Type B pancreatic cell (in vitro differentiated cells): ENCODE measurements at places on chromosomes 16 and 17. TPM values are rescaled to one million over a fixed set of nuclear protein-coding genes. Genes with fewer than 3 reads are reported as not detected.
A peak's percentile ranks its signal among the peaks of the same experiment; 100 is the strongest.

DNA sequence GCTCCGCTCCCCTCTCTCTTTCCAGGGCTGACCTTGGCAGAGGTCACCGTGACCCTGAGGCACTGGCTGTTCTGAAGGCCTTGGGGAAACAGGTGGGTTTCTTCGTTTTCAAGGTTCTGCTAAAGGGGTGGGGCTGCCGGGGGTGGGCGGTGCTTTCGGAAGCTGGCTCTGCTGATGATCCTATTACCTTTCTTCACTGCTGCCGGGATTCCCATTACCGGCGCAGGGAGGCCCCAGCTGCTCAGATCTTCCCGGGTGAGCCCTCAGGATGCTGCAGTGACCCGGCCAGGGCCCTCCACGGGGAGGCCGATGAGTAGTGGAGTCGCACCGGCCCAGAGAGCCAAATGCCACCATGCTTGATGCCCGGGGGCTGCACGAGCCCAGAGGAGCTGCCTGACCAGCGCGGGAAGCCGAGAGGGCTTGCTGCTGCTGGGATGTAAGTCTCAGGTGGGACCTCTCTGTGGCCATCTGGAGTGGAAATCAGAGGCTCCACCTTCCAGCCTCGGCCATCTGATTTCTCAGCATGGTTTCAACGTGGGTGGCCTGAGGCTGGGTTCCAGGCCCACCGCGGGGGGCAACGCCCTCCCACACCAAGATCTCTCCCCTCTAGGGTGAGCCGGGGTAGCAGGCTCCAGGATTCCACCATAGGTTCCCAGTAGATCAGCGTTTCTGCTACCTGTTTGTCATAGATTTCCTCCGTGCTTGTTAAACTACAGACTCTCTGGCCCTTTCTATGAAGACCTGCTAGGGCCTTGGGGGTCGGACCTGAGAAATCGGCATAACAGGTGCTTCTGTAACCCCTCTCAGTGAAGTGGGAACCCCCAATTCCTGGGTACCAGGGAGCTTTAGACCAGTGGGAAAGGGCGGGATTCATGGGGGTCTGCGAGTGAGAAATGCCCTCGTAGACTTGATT is 21.6 kb upstream of the ADCY7 start:
- peaks cover 4% of the 10 kb centered on the region for H3K27me3 ChIP-seq
- H3K4me3 ChIP-seq = peak overlapping the region; percentile 83
- no peaks in the 10 kb centered on the region for H3K36me3 ChIP-seq
- no peak for DNase-seq
- peak overlapping the region; percentile 82 for H3K27ac ChIP-seq

GRCh38 chr17:38732376-38733281 is 2.5 kb downstream of the CISD3 start:
- no peak for DNase-seq
- H3K27me3 ChIP-seq = peaks cover 3% of the 10 kb centered on the region
- H3K4me3 ChIP-seq = peak overlapping the region; percentile 99

DNA sequence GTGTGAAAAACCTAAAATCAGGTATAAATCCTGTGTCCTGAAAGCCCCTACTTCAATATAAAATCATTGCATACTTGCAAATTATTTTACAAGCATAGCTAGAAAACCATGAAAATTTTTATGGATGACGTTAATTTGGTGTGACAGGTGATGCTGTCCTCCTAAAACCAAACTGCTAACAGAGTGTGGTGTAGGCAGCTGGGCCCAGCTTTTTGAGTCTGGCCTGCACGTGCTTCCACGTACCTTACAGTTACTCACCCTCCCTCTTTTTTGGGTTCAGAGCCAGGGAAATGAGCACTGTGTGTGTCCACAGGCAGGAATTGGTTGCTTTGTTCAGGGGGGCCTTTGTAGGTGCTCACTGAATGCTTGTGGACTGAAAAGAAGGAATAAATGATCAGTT is 36.4 kb downstream of the CLEC16A start:
- H3K27ac ChIP-seq = no peak overlapping the region
- H3K4me3 ChIP-seq = peak overlapping the region; percentile 14
- peaks cover 72% of the 10 kb centered on the region for H3K4me1 ChIP-seq
- H3K36me3 ChIP-seq = peaks cover 22% of the 10 kb centered on the region
- H3K27me3 ChIP-seq = no peaks in the 10 kb centered on the region

DNA sequence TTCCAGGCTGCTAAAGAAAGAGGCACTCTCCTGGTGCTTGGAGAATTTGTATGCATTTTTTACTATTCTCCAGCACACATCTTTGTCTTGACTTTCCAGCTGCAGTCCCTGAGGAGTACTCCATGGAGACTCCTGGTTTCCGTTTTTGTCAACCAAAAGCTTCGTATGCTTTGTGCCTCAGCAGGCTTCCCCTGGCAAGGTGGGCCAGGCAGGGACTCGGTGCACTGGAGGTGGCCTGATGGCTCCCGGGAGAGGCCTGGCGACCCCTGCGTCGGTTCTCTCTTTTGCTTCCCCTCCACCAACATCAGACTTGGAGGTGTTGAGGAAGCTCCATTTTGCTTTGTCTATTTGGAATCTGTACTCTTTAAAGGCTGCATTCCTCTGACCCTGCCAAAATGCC is 23.7 kb downstream of the CDK5R1 start:
- H3K4me3 ChIP-seq = no peak overlapping the region
- H3K4me1 ChIP-seq = peaks cover 6% of the 10 kb centered on the region
- H3K27me3 ChIP-seq = no peaks in the 10 kb centered on the region
- no peak overlapping the region for H3K27ac ChIP-seq
- DNase-seq = no peak

- peak overlapping the region; percentile 6 for H3K4me3 ChIP-seq
- peak overlapping the region; percentile 76 for H3K27ac ChIP-seq
- peaks cover 39% of the 10 kb centered on the region for H3K4me1 ChIP-seq
- H3K36me3 ChIP-seq = no peaks in the 10 kb centered on the region
These were observed 82.2 kb downstream of the SPECC1 start for GRCh38 chr17:20091174-20092029.

- no peaks in the 10 kb centered on the region for H3K27me3 ChIP-seq
- peaks cover 4% of the 10 kb centered on the region for H3K4me1 ChIP-seq
- H3K4me3 ChIP-seq = no peak overlapping the region
- DNase-seq = no peak
- H3K36me3 ChIP-seq = no peaks in the 10 kb centered on the region
These were observed 2.3 kb downstream of the TRPV3 start for GRCh38 chr17:3555189-3555796.

- H3K4me1 ChIP-seq = peaks cover 50% of the 10 kb centered on the region
- no peaks in the 10 kb centered on the region for H3K27me3 ChIP-seq
- H3K36me3 ChIP-seq = peaks cover 5% of the 10 kb centered on the region
- no peak for DNase-seq
- H3K4me3 ChIP-seq = no peak overlapping the region
These were observed 93.5 kb downstream of the NXN start for GRCh38 chr17:885971-886571.

DNA sequence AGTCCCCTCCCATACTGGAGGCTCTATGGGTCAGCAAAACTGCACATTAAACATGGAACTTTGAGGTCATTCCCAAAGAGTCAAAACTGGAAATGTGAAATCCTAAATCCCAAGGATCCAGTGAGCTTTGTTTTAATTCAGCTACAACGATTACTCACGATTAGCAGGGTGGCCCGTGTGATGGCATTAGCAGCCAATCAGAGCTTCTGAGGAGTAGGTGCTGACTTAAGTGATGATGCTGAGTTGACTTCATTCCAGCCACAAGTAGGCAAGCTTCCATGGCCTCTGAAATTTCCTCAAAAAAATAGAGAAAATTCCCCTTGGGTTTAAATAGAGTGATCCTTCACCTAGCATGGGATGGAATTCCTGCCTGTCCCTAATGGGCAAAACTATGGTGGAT is 28.1 kb upstream of the BEAN1 start:
- H3K36me3 ChIP-seq = no peaks in the 10 kb centered on the region
- no peaks in the 10 kb centered on the region for H3K27me3 ChIP-seq
- DNase-seq = peak; percentile 8
- H3K4me3 ChIP-seq = no peak overlapping the region

- H3K27me3 ChIP-seq = no peaks in the 10 kb centered on the region
- H3K4me1 ChIP-seq = peaks cover 23% of the 10 kb centered on the region
- H3K4me3 ChIP-seq = no peak overlapping the region
- no peak overlapping the region for H3K27ac ChIP-seq
- no peak for DNase-seq
- H3K36me3 ChIP-seq = no peaks in the 10 kb centered on the region
These were observed 32.1 kb downstream of the ABR start for GRCh38 chr17:1147664-1148063.

DNA sequence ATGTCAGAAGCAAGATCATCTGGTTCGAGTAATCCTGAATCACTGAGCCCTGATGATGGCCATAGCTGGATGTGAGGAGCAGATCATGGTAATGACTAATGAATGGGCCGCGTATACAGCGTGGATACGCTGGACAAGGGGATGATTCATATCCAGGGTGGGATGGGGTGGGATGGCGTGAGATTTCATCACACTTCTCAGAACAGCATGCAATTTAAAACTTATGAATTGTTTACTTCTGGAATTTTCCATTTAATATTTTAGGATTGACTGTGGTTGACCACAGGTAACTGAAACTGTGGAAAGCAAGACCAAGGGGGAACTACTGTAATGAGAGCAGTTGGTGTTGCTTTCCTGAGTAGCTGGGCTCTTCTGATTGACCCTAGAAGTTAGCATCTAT is 225.5 kb downstream of the STX8 start:
- no peak overlapping the region for H3K27ac ChIP-seq
- DNase-seq = no peak
- no peaks in the 10 kb centered on the region for H3K27me3 ChIP-seq
- H3K4me3 ChIP-seq = no peak overlapping the region
- peaks cover 4% of the 10 kb centered on the region for H3K36me3 ChIP-seq
- H3K4me1 ChIP-seq = no peaks in the 10 kb centered on the region

GRCh38 chr17:149897-150584 is 12.7 kb downstream of the SCGB1C2 start:
- no peak overlapping the region for H3K27ac ChIP-seq
- no peak overlapping the region for H3K4me3 ChIP-seq
- H3K27me3 ChIP-seq = no peaks in the 10 kb centered on the region
- peak; percentile 34 for DNase-seq
- no peaks in the 10 kb centered on the region for H3K36me3 ChIP-seq
- no peaks in the 10 kb centered on the region for H3K4me1 ChIP-seq

DNA sequence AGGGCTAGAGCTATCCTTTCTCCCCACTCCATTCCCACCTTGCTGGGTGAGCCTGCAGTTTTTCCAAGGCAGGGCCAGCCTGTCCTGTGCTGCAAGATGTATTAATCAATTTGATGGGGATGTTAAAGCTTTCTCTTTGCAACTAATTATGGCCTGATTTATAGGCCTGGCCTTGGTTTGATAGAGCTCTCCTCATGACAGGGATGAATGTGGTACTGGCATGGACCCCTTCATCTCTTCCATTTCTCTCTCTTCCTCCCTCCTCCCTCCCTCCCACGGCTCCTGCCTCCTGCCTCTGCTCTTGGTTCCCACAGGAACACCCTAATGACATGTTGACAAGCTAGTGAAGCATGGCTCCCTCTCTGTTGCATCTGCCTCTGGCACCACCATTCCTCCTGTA is 47.2 kb upstream of the SKAP1 start:
- peaks cover 14% of the 10 kb centered on the region for H3K27me3 ChIP-seq
- H3K27ac ChIP-seq = peak overlapping the region; percentile 61
- peak overlapping the region; percentile 64 for H3K4me3 ChIP-seq

- no peaks in the 10 kb centered on the region for H3K36me3 ChIP-seq
- no peak for DNase-seq
- peaks cover 12% of the 10 kb centered on the region for H3K27me3 ChIP-seq
- H3K27ac ChIP-seq = no peak overlapping the region
- H3K4me3 ChIP-seq = no peak overlapping the region
These were observed 831.0 kb upstream of the EEF2KMT start for GRCh38 chr16:5928476-5929065.

DNA sequence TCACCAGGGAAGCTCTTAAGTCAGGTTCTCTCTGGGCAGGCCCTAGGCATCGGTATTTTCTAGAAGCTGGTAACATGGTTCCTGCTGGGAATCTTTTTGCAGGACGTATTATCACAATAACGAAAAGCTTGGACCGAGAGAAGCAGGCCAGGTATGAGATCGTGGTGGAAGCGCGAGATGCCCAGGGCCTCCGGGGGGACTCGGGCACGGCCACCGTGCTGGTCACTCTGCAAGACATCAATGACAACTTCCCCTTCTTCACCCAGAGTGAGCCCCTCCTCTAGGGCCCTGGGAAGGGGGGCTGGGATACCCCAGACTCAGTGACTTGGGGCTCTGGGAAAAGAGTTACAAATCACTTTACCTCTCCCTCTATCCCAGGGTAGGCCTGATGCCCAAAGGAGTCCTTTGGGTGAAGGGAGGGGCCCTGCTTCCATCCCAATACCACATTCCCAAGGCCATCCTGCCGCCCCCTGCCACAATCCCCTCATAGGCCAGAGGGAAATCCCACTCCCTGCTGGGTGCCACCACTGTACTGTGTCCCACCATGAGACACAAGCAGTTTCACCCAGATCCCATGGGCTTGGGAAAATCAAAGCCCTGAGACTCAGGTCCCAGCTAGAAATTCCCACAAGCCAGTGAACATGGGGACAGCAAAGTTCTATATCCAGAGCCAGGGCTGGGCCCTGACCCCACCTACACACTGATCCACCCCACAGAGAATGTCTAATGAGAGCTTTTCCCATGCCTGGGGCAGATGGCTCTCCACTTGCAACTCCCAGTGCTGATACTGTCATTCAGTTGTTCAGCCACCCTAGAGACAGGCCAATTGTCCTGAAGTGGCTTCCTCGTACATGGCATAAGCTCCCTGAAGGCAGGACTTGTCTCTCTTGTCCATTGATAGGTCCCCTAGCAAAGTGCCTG is 23.0 kb downstream of the CDH5 start:
- DNase-seq = peak; percentile 54
- H3K4me3 ChIP-seq = no peak overlapping the region
- H3K36me3 ChIP-seq = no peaks in the 10 kb centered on the region
- H3K4me1 ChIP-seq = no peaks in the 10 kb centered on the region

DNA sequence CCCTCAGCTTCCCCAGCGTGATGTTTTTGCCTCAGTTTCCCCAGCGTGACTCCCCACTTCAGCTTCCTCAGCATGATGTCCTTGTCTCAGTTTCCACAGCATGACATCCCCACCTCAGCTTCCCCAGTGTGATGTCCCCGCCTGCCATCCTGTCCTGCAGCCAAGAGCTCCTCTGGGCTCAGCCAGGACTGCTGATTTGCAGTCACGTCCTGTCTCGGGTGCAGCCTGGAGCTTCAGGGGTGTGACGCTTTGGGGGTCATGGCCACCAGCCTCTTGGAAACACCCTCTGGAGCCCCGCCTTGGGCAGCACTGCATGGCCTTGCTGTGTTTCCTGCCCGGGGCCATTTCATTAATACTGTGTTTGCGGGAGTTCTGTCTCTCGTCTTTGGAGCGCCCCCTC is 16.5 kb upstream of the NUDT16L1 start:
- DNase-seq = no peak
- no peak overlapping the region for H3K4me3 ChIP-seq
- H3K27ac ChIP-seq = no peak overlapping the region

The MYO19 gene
- 71.3 and 94.7 TPM in 2 replicates for total RNA-seq

The BRIP1 gene
- 9.5 and 18.9 TPM in 2 replicates for total RNA-seq

The TRIM72 gene
- total RNA-seq = 0.02 TPM in 1 of 2 replicates, not detected in the other

The CTRB2 gene
- not detected in 2 replicates for total RNA-seq

The HBA1 gene
- not detected in 2 replicates for total RNA-seq

The RRAD gene
- total RNA-seq = 1.3 and 2.5 TPM in 2 replicates

The CCL4 gene
- 0.57 TPM in 1 of 2 replicates, not detected in the other for total RNA-seq

The NPTX1 gene
- total RNA-seq = 1.7 and 4.7 TPM in 2 replicates

The GDPD3 gene
- total RNA-seq = 19.7 and 23.2 TPM in 2 replicates

The ICAM2 gene
- 1.2 TPM in 1 of 2 replicates, not detected in the other for total RNA-seq

The LUC7L3 gene
- total RNA-seq = 83.4 and 157 TPM in 2 replicates

The PIPOX gene
- 3.1 and 3.8 TPM in 2 replicates for total RNA-seq
